Stimulated activated CD8-positive, alpha-beta memory T cell treated with anti-CD3 and anti-CD28 coated beads, Interleukin-7, amount 100 ng/mL, for 1 hour (primary cell): ENCODE measurements at places on chromosomes 4 and X.

GRCh38 chr4:74794382-74795010 is at the start of gene BTC:
Gene BTC (minus strand): TSS chr4:74794523. CDS start chr4:74794325, 198 bp downstream.
- DNase-seq = no peak

- DNase-seq = no peak
Measured at GRCh38 chr4:95839891-95840290, at the start of gene PDHA2. Gene PDHA2 (plus strand): TSS chr4:95840093. CDS start chr4:95840151, 58 bp downstream.

GRCh38 chr4:114146947-114147618 is 167.6 kb upstream of the ARSJ start:
- no peak for DNase-seq

DNA sequence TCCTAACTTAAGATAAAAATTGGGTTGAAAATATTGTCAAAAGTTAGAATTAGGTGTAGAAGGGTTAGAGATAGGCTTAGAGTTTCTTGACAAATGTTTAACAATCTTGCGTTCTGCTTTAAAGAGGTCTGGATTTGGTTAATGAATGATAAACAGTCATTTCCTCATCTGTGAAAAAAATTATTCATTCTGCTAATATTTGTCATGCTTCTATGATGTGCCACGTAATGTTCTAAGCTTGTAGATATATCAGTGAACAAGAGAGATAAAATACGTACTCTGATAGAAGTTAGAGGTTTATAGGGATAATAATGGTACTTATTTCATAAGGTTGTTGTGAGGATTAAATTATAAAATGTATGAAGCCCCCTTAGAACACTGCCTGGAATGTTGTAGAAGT is 443.0 kb upstream of the GALNT7 start:
- no peak for DNase-seq

DNA sequence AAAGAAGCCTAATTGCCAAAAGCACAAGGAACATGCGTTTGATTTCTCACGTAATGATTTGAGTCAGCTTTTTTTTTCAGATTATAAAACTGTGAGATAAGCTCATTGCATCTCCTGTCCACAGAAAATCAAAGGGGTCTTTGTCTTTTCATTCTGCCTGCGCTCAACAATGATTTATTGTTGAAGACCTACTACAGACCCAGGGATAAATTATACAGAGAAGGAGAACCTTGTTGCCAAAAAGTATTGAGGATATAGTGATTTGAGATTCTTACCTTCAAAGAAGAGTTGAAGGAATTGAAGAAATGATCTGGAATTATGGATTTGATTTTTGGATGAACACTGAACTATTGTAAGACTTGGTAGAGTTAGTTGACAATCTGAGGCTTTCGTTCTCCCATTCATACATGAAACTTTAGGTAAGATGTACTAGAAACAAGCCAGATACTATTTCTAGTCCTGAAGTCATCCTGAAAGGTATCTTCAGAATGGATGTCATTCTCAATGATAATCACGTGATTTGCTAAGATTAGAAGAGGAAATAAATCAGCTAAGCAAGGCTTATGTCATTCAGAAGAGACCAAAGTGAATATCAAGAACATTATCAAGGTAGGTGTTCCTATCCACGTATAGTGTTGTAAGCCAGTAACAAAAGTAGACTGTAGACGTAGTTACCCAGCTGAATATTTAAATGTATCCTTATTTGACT is 71.1 kb upstream of the SCOC start:
- DNase-seq = no peak

DNA sequence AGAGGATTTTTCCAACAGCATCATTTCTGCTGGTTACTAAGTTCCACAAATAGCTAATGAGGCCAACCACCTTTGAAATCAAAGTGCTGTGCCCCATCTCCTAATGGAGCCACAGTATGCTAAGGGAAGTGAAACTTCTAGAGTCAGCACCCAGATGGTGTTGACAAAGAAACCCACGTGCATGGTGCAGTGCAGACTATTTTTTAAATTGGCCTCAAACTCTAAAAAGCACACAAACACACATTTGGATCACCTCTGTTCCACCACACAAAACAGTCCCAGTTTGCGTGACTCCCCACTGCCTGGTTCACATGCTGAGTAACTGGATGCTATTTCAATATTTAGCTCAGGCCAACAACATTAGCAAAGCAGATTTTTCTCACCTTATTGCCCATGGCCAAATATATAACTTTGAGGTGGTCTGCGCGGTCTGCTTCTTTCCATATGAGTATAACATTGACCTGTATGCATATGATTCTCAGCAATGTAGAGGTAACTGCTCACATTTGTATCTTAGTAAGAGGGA is 69.9 kb downstream of the AMELX start:
- no peak for DNase-seq

GRCh38 chrX:13808293-13808692 is 8.6 kb downstream of the GPM6B start:
- DNase-seq = no peak

- DNase-seq = no peak
Measured at GRCh38 chr4:151169900-151170299, 70.5 kb downstream of the RPS3A start.

DNA sequence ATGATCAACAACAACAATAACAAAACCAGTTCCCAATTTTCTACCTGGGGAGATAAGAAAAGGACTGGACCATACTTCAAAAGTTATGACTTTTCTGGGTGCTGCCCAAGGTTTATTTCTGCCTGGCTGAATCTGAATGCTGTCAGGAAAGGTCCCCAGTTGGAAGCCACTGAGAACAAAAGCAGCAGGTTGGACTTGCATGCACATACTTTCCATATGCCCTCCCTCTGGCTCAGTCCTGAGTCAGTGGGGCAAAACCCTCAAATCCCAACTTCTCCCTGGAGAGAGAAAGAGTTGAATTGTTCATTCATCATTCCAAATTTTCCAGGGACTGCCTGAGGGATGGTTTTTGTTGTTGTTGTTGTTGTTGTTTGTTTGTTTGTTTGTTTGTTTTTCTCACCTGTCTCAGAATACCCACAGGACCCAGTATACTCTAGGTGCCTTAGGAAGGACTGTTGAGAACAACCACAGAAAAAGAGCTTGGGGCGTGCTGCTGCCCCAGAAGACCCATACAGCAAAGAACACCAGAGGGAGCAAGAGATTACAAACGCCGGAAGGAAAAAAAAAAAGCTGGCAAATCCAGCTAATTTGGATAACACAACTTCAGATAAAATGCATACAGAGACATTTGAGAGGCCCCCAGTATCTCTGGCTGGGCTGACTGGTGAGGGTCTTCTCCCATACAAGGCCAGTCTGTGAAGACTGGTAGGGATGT is 138.9 kb upstream of the INPP4B start:
- DNase-seq = no peak

DNA sequence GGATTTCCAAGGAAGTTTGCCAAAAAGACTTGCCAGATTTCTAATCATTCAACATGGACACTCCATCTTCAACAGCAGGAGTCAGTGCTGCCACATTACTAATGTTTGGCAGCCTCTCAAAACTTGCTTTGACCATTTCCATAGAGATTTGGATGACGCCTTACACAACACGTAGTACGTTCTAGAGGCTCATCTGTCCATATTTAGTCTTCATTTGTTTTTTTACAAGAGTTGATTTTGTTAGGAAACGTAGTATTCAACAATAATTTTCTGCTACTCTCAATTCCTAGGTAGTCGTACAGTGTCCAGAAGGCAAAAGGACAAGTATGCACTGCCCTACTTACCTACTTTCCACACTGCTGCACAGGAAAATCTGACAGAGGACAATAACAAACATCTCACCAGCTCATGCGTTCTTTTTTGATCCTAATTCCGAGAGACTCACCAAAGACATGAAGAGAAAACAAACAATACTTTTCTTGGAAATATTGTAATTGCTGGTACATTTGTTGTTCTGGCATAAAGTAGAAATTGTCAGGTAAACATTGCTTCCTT is 117.3 kb downstream of the SNCA start:
- no peak for DNase-seq

DNA sequence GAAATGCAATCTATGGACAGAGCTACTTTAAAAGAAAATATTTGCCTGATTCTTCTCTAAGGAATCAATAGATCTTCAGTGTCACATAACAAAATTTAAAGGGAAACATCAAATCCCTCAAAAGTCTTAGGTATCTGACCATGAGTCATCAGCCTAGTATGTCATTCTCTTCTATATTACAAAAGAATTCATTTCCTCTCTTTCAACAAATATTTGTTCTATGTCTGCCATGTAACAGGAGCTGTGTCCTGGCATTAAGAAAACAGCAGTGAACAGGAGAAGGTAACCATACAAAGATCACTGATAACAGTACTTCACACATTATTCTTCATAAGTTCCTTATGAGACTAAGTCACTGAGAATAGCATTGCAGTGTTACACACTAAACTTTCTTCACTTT is 243.6 kb upstream of the DKK2 start:
- no peak for DNase-seq

- DNase-seq = no peak
Measured at GRCh38 chr4:124111922-124112321, 600.6 kb downstream of the ANKRD50 start.

- no peak for DNase-seq
Measured at GRCh38 chr4:60868232-60868960, 331.7 kb upstream of the ADGRL3 start.

- DNase-seq = no peak
Measured at GRCh38 chr4:37953620-37954293, 6.4 kb upstream of the PTTG2 start.

- no peak for DNase-seq
Measured at GRCh38 chr4:26896636-26897035, 36.0 kb downstream of the STIM2 start.

- DNase-seq = no peak
Measured at GRCh38 chr4:113057891-113058290, 8.4 kb downstream of the ANK2 start.

DNA sequence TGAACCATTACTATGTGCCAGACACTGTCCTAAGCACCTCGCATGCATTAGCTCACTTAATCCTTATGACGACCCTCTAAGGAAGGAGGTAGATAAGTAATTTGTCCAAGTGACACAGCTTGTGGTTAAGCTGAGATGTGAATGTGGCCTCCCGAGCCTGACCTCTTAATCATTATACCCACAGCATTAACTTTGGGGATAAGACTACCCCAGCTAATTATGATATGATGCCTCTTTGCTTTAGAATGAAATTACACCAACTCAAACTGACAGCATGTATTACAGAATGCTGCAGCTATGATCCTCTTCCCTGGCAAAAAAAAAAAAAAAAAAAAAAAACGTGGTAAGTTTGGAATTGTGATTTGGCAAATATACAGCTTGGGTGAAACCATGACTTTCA is 53.5 kb downstream of the APBB2 start:
- no peak for DNase-seq

GRCh38 chr4:169061386-169061785 is 51.3 kb upstream of the CBR4 start:
- no peak for DNase-seq

GRCh38 chr4:113784497-113785250 is 23.1 kb upstream of the CAMK2D start:
- DNase-seq = no peak

GRCh38 chr4:141413366-141413765 is 192.7 kb downstream of the ZNF330 start:
- no peak for DNase-seq

- DNase-seq = no peak
Measured at GRCh38 chrX:151240237-151240636, 63.9 kb downstream of the GPR50 start.

GRCh38 chrX:69388526-69388925 is 115.6 kb upstream of the NALF2 start:
- DNase-seq = no peak

DNA sequence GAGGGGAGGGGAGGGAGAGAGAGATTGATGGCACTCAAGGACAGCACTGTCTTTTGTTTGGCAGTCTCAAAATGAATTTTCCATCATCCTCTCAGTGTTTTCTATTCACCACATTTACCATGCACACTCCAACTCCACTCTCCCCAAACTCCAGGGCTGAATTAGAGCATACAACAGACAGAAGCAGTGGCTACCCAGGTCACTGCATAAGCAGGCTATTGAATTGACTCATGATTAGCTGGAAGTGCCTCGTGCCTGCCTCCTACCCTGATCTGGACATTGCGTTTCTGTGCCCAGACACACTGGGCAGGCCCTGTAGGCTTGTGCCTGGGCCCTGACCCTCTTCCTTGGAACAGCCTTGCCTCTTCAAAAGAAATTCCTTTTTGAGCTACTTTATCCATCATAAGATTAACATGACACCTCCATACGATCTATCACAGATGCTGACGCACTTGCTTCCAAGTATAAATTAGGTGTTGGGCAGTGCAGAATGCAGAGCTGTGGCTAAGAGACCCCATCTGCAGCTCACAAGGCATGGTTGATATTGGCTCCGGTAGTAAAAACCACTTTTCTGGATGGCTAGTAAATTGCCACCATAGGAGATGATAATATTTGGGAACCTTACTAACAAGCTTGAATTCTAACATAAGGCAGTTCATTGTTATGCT is 752.9 kb downstream of the RPA4 start:
- no peak for DNase-seq

DNA sequence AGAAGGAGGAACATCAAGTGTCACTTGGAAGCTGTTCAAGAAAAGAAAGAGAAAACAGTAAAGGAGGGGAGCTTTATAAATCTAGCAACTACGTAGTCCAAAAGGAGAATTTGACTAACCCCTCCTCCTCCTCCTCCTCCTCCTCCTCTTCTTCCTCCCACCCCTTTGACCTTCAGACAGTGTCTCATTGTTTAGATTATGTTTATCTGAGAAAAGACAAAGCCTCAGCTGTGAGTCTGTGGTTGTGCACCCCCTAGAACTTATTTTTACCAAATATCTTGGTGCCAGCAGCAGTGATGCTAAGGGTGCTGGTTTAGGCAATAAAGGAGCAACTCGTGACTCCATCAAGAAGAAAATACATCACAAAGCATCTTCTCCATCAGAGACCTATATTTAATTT is 68.9 kb upstream of the BMP2K start:
- DNase-seq = no peak

DNA sequence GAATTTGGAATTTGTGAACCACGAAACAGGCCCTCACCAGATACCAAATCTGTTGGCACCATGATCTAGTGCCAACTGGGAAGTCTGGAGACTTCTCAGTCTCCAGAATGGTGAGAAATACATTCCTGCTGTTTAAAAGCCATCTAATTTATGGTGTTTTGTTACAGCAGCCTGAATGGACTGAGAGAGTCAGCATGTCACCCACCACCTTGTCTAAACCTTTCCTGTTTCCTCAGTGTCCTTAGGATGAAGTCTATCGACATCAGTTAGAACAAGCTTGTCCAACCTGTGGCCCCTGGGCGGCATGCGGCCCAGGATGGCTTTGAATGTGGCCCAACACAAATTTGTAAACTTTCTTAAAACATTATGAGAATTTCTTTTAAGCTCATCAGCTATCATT is 42.1 kb downstream of the FREM3 start:
- DNase-seq = no peak

- no peak for DNase-seq
Measured at GRCh38 chr4:143559757-143560147, 46.2 kb downstream of the SMARCA5 start.

DNA sequence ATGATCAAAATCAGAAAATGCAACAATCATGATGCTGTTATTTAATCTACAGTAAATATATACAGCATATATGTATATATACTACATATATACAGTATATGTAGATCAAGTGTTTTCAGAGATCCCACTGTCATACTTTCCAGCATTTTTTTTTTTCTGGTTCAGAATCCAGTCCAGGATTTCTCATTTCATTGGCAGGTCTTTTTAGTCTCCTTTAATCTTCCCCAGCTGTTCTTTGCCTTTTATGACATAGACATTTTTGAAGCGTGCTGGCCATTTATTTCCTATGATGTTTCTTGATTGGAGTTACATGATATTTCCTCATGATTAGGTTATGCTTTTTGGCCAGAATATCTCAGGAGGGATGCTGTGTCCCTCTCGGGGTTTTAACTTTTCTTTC is 92.0 kb upstream of the TLR2 start:
- no peak for DNase-seq

GRCh38 chr4:115310641-115311040 is 197.2 kb upstream of the NDST4 start:
- no peak for DNase-seq
